NCI-H2171 treated with DMSO at 0.1 percent for 48 hours (cell line): ENCODE measurements at places on chromosomes 16 and 17.

DNA sequence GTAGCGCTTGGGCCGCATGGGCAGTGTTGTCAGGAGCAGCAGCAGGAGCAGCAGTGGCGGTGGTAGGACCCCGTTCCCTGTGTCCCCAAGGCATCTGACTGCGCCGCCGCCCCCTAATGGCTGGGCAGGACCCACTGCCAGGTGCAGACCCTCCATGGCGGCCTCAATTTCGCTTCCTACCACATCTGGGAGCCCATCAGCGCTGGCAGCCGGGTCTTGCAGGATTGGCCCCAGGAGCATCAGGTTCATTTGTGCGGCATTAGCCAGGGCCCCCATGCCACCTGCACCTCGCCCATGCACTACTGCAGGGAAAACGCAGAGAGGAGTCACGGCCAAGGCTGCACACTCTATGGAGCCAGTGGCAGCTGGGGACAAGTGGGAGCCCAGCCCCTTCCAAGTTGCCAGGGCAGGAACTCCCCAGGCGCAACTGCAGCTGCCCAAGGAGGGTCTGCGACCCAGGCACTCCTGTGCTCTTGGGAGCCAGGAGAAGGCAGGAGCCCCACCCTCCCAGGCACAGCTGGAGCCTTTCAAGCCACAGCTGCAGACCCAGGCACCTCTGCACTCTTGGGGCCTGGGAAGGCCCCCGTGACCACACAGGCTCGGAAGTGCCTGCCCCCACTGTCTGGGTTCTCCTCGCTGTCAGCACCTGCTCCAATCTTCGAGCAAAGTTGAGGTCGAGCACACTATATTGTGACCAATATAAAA, 594.2 kb downstream of the KCNJ18 start:
- no peak for DNase-seq

- no peak for DNase-seq
Measured at GRCh38 chr17:66462010-66462409, 159.6 kb downstream of the PRKCA start.

GRCh38 chr16:52912565-52913173, 140.0 kb downstream of the CHD9NB start:
- DNase-seq: peak; percentile 73

DNA sequence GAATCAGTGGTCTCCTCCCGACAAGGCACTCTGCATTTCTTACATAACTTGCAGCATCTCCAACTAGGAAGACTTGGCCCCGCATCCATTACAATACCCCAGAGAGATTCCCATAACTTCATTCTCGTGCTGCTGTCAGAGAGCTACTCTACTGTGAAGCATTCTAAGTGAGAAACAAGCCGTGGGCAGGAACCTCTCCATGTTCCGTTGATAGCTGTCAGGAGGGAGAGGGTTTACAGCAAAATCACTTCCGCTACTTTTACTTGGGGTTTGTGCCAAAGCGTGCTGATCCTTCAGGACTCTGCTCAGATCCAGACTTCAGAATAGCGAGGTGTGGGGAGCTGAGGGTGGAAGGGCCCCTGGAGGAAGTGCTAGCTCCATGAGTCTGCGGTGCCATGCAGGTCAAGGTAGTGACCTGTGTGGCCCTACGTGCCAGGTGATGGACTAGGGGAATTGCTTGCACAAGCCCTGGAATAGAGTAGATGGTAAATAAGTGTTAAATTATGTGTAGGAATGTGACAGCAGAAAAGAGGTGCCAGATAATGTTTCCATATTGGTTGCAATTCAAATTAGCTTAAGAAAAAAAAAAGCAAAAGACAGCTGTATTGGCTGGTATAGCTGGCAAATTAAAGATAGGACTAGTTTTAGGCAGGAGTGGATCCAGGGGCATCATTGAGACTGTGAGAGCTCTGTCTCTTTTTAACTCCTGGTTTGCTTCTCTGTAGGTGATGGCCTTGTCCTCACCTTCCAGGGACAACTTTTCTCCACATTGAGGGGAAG, 358.5 kb upstream of the ERCC4 start:
- DNase-seq: no peak

DNA sequence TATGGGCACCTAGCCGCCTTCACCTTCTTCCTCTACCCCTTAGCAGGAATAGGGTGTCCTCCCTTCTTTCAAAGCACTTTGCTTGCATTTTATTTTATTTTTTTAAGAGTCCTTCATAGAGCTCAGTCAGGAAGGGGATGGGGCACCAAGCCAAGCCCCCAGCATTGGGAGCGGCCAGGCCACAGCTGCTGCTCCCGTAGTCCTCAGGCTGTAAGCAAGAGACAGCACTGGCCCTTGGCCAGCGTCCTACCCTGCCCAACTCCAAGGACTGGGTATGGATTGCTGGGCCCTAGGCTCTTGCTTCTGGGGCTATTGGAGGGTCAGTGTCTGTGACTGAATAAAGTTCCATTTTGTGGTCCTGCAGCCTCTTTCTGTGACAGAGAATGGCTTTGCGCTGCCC, 4.6 kb downstream of the TMUB2 start:
- no peak for DNase-seq

DNA sequence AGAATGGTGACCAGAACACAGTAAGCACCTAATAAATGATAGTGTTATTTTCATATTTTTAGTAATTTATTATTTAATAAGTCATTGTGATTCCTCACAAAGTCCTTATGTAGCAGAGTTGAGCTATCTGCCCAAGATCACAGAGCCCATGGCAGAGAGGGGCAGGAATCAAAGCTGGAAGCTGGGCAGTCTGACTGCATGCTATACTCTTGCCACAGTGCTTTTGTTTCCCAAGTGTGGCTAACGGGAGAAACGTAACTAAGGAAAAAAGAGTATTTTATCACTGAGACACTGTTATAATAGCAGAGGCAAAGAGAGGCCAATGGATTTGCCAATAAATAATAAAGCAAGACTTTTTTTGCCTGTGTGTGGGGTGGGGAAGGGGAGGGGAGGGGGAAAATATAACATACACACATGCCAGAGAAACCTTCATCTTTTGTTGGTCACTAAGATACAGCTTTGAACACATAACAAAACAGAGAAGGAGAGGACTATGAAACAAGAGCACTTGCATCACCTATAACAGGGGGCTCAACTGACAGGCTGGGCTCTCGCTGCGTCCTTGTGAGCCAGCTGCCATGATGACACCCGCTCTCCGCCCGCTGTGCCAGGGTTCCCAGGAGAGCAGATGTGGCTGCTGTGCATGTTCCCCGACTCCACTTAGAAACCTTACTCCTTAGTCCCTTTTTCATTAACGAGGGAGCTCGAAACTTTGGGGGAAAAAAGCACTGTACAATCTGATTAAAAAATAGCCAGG, 10.1 kb downstream of the CSNK2A2 start:
- DNase-seq: peak; percentile 81

GRCh38 chr16:85141491-85142128, 29.3 kb upstream of the CIBAR2 start:
- DNase-seq: no peak

GRCh38 chr16:72938795-72939164, 109.1 kb downstream of the ZFHX3 start:
- DNase-seq: no peak

- no peak for DNase-seq
Measured at GRCh38 chr16:49594685-49595498, 221.3 kb downstream of the C16orf78 start.

DNA sequence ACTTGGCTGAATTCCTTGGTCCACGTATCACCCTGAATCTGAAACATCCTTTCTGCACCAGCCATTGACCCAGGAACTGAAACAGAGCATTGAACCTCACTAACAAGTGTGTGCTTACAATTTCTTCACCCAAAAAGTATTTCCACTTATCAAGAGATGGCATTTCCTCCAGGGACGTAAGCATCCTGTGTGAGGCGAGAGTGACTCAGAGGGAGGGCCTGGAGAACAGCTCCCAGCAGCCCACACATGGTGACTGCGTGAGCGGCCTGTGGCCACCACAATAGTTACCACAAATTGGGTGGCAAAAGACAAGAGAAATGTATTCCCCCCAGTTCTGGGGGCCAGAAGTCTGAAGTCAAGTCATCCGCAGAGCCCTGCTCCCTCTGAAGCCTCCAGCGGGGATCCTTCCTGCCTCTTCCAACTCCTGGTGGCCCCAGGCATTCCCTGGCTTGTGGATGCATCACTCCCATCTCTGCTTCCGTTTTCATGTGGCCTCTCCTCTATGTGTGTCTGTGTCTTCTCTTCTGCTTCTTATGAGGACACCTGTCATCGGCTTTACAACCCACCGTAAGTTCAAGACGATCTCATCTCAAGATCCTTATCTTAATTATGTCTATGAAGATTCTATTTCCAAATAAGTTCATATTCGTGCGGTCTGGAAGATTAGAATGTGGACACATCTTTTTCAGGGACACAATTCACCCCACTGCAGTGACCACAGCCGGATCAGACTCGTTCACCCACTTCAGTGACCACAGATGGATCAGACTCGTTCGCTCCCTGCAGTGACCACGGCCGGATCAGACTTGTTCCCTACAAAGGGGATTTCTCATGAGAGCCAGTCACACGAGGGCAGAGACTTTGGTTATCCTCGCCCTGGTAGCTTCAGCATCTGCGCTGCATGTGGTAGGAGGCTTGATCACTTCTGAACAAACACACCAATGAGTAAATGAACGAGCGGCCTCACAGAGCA, 122.6 kb upstream of the FOXF1 start:
- no peak for DNase-seq
